A549 treated with dexamethasone at 1 μM for 4 hours (cell line): ENCODE measurements at places on chromosomes 12 and 14. TPM values are rescaled to one million over a fixed set of nuclear protein-coding genes. Genes with fewer than 3 reads are reported as not detected.

The SLC35F4 gene
- not detected in 5 replicates for total RNA-seq

The MORN3 gene
- total RNA-seq = 0.25 to 0.65 TPM (median 0.33 TPM) in 5 replicates

The TMEM179 gene
- 0.07 to 0.33 TPM (median 0.24 TPM) in 5 replicates for total RNA-seq

The RPGRIP1 gene
- 0.15 to 0.39 TPM (median 0.25 TPM) in 5 replicates for total RNA-seq

The KRT74 gene
- not detected in 5 replicates for total RNA-seq

The TAS2R14 gene
- total RNA-seq = 0.28 to 0.62 TPM (median 0.55 TPM) in 5 replicates

The PRKAG1 gene
- total RNA-seq = 40.6 to 44.3 TPM (median 41.4 TPM) in 5 replicates
